Stimulated activated CD8-positive, alpha-beta memory T cell treated with anti-CD3 and anti-CD28 coated beads, Interleukin-4, amount 100 ng/mL, for 1 hour (primary cell): ENCODE measurements at places on chromosomes 7 and 10.

DNA sequence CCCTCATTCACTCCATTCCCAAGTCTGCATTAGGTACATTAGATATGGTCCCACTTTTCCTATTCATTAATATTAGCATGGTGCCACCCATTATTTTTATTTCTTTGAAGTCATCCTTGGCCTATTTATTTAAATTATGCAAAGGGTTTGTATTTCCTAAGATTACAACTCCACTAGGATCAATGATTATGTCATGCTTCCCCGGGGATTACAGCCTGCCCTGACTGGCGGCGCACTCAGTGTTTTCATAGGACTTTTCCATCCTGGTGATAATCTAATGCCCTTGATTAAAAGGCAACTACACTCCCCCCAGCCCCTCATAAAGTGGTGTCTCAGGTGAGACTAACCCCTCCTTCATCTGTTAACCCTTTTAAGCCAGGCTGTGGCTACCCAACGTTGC lies 187.2 kb downstream of the POU6F2 start:
- no peak for DNase-seq

GRCh38 chr7:49767719-49768118 lies 5.7 kb upstream of the VWC2 start:
- no peak for DNase-seq

- DNase-seq, result no peak
These were observed 31.1 kb downstream of the GDI2 start for GRCh38 chr10:5782174-5782573.

- DNase-seq, result no peak
These were observed 94.9 kb downstream of the PTPRE start for GRCh38 chr10:128001849-128002248.

DNA sequence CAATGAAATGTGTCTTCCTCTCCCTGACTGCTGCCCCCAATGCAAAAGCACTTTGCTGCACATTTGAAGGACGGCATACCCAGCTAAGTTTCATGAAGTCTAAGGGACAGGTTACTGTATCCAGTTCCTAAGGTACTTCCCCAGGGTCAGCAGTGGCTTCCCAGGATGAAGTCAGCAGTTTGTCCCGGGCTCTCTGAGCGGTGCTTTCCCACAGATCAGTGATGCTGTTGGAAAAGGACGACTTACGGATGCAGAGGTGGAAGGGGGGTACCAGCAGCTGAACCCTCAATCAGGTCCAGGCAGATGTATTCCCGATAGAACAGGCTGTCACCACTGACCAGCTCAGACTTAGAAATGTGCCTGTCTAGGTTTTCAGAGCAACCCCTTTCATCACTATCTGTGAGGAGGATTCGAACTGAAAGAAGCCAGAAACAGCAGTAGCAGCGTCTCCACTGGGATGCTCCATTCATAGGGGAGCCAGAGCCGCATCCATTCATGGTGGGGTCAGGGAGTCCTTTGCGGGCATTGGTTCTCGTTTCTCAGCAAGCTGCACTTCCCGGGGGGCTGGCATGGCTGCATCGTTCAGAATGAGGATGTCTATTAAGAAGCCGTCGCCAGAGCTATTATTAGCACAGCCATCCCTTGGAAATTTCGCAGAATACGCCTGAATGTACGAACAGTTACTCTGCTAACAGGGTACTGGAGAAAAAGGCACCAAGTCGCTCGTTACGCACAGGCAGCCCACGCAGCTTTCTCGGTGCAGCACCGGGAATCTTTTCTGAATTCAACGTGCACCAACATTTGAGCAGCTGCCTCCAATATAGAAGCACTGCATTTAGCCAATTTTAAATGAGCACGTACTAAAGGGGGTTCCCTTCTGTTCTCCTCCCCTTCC lies 303.7 kb downstream of the PRPF18 start:
- DNase-seq, result no peak

DNA sequence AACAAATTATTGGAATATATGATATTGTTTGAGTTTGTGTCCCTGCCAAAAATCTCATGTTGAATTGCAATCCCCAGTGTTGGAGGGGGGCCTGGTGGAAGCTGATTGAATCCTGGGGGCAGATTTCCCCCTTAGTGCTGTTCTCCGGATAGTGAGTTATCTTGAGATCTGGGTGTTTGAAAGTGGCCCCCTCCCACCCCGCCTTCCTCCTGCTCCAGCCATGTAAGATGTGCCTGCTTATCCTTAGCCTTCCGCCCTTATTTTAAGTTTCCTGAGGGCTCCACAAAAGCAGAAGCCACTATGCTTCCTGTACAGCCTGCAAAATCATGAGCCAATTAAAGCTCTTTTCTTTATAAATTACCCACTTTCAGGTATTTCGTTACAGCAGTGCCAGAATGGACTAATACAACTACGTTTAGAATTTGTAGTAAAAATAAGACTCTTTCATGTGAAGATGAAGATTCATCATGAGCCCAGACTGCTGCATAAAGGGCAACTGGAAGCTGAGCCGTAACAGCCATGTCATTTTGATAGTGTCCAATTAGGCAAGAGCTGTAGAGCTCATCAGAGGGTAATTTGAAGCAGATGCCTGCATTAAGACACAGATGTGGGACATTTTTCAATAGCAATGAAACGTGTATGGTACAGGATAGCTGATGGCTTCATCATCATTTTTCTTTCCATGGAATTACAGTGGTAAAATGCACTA lies 1007.2 kb downstream of the REEP3 start:
- DNase-seq, result no peak

GRCh38 chr10:36942616-36943015 lies 182.8 kb upstream of the ANKRD30A start:
- DNase-seq, result no peak

- DNase-seq, result no peak
These were observed 25.1 kb downstream of the VSTM4 start for GRCh38 chr10:49090189-49090575.

DNA sequence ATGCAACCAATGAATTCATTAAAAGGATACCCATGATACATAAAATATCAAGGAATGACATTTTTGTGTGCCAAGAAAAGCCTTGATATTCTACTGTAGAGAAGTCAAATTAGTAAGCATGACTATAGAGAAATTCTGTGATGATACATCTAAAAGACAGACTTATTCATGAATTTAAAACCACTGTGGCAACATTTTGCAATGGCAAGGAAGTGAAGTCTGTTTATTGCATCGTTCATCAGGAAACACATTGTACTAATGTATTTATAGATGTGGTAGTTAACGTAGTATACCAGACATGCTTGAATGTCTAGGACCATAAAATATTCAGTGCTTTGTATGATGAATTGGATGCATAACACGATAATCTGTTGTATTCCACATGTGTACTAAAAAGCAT lies 9.3 kb upstream of the CLEC5A start:
- no peak for DNase-seq

- no peak for DNase-seq
These were observed 36.6 kb upstream of the CALD1 start for GRCh38 chr7:134742688-134743350.

DNA sequence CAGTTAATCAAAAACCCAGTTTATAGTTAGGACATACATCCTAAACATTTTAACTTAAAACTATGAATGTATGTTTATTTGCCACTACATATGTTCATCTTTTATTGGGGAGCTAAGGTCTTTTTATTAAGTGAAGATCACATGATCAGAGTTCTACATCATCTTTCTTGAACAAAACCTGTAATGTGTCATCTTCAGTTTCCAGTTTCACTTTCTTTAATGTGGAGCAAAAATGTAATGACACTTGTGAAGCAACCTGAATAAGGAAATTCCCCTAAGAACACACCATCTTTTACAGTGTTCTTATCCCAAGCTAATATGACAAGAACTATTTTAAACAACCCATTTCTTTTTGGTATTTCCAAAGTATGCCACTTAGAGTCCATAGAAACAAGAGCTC lies 166.7 kb upstream of the BET1 start:
- DNase-seq, result no peak

DNA sequence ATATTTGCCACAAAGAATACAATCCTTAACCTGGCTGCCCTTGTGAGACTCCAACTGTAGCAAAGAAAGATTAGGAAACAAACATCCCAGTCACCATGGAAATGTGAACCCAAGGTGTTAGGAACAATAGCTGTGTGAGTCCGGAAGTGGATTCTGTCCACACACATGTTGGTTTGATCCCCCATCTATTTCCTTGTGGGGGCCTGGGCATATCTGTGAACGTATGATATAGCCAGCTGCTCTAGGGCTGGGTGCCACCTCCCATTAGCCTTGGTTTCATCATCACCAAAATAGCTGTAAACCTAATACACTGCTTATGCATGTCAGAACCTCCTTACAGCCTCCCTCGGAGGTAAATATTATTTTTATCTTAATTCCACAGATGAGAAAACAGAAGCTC lies 26.4 kb downstream of the GRK5 start:
- DNase-seq, result no peak

DNA sequence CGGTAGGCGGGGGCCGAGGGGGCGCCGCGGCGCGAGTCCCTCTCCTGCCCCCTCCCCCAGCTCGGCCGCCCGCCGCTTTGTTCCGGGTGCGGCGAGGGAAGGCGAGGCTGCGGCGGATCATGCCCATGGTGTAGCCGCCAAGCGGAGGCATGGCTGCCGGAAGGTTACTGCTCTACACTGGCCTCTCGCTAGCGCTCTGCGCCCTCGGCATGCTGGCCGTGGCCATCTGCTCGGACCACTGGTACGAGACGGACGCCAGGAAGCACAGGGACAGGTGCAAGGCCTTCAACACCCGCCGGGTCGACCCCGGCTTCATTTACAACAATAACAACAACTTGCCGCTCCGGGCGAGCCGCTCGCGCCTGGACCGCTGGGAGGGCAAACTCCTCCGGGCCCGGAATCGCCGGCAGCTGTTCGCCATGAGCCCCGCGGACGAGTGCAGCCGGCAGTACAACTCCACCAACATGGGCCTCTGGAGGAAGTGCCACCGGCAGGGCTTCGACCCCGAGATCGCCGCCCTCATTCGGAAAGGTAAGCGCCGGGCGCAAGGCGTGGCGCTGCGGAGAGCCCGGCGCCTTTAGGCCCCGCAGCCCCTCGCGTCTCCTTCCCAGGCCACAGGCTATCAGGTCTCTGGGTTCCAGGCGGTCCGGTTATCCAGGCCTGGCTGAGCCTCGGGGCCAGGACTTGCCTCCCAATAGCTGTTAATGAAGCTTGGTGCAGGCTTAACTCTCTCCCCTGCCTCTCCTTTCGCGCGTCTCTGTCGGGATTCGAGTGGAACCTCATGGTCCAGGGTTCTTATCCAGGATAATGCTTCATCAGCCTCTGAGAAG lies 513 bp downstream of the TMEM178B start:
- no peak for DNase-seq

- no peak for DNase-seq
These were observed 13.4 kb downstream of the AKR1C2 start for GRCh38 chr10:4990217-4990616.

GRCh38 chr10:108663587-108663986 lies 1259.7 kb downstream of the XPNPEP1 start:
- no peak for DNase-seq

DNA sequence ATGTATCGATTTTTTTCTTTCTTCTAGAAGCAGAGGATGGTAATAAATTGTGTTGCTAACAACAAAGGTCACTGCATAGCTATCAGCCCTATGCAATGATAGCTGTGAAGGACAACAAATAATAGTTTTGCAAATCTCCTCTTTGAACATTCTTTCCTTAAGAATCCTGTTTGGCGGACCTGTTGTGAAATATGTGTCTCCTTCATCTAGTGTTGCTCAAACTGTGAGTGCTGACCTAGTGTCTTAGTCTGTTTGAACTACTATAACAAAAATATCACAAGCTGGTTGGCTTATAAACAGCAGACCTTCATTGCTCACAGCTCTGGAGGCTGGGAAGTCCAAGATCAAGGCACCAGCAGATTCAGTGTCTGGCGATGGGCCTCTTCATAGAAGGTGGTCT lies 53.7 kb downstream of the CAV1 start:
- no peak for DNase-seq

DNA sequence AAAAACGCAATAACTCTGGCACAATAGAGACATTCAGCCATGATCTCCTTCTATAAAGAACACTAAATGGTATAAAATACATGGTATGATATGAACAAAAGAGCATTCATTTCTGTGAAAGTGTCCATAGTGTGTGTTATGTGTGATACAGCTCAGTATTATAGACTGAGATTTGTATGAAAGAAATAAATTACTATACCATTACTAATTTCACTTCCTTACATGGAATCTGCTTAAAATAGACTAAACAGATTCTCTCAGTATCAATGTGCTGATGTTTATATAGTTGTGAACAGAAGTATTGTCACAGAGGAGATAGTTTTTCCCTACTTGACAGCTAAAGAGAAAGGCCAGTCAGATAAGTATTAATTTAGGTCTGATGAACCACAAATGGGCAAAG lies 10.8 kb downstream of the SEMA3A start:
- no peak for DNase-seq

DNA sequence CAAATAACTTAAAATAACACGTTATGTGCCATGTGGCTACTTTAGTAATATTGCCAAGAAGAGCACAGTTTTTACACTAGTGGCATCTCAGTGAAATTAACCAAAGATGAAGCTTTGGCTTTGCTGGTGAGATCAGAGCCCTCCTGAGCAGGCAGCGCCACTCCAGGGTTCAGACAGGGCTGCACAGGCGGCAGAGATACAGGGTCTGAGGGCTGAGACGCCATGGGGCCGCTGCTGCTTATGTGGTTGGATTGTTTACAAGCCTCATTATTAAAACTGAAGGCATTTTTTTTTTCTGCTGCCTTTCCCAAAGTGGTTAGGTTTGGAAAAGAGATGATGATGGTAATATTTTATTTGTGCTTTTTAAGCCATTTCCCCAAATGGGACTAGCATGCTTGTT lies 68.8 kb upstream of the DNAJB6 start:
- no peak for DNase-seq

GRCh38 chr10:107889105-107889504 lies 724.6 kb upstream of the SORCS1 start:
- DNase-seq, result no peak

GRCh38 chr10:133124357-133125211 lies 35.4 kb upstream of the KNDC1 start:
- DNase-seq, result no peak

GRCh38 chr10:43076311-43076875 lies 476 bp upstream of the RET start:
- DNase-seq, result no peak

- DNase-seq, result no peak
These were observed 66.1 kb downstream of the SNX10 start for GRCh38 chr7:26357799-26358151.

DNA sequence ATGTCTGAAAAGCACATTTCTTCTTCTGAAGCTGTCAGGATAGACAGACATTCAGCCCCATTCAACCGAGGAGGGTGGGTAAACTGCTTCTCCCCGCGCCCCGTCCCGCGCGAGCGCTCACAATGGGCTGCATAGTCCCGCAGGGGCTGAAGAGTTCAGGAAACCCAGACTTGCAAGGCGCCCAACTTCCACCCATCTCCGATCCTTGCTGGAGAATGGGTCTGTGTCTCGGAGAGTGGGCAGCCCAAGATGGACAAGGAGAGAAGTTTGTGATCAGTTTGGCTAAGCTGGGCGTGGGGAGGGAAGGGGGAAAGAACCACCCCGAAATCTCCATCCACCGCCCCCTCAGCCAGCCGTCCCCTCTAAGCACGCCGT lies 686 bp downstream of the AASS start:
- DNase-seq, result no peak

DNA sequence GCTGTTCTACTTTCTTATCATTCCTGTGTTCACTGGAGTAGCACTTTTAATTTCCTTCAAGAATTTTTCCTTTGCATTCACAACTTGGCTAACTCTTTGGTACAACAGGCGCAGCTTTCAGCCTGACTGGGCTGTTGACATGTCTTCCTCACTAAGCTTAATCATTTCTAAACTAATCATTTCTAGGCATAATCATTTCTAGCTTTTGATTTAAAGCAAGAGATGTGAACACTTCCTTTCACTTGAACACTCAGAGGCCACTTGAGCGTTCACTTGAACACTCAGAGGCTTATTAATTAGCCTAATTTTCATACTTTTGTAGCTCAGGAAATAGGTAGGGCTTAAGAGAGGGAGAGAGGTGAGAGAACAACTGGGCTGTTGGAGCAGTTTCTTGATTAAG lies 15.9 kb downstream of the C10orf90 start:
- DNase-seq, result no peak
